NCI-H1048 (cell line): ENCODE measurements at places on chromosomes 16 and 17.

DNA sequence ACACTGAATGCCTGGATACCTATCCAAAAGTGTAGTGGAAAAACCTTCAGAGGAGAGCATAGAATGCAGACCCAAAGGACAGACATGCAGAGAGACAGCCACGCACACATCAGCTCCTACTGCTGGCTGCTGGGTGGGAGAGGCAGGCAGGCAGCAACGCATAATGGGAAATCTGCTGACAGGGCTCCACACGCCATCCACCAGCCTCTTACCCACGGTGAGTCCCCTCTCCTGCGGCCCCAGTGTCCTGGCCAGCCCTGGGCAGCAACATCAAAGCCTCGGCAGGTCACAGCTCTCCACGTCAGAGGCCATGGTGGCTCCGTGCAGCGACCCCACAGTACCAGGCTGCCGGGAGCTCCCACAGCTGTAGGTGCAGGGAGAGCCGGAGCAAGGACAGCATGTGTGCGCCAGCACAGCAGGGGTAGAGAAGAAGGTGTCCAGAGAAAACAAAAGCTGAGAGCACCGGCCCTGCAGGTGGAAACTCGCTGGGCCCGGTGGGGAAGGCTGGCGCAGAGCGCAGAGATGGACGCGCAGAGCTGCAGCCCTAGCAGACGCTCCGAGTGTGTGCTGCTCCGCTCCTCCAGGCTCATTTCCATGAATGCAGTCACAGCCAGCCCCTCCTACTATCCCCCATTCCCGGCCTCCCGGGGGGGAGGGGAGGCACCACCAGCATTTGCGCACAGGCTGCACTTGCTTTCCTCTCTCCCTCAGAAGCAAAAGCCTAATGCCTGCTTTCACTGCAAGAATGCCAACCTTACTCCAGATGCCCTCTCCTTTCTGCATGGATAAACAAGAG, 58.9 kb downstream of the CYTH1 start:
- DNase-seq, result no peak

- no peak for DNase-seq
Observed at GRCh38 chr17:50562242-50563091, 2.0 kb downstream of the CACNA1G start.

- DNase-seq, result no peak
Observed at GRCh38 chr16:73076324-73076810, 28.4 kb upstream of the ZFHX3 start.

DNA sequence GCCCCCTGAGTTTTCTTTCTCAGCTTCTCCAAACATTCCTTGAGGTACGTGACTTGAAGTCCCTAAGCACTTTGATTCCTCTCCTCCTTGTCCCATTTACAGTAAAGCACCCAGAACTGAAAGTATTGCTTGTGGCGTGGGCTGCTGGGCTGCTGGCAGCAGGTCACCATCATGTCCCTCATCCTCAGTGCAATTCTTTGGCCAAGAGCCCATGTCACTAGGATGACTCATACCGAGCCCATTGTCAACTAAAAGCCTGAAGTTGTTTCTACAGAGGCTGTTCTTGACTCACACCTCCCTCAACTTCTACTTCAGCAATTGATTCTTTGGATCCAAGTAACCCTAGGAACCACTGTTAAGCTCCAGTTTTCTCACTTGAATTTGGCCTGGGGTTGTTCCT, 54.3 kb downstream of the KPNA2 start:
- no peak for DNase-seq

GRCh38 chr17:7329997-7330637, 982 bp upstream of the NEURL4 start:
- DNase-seq, result peak; percentile 18

- no peak for DNase-seq
Observed at GRCh38 chr16:86175816-86176215, 276.9 kb downstream of the IRF8 start.

DNA sequence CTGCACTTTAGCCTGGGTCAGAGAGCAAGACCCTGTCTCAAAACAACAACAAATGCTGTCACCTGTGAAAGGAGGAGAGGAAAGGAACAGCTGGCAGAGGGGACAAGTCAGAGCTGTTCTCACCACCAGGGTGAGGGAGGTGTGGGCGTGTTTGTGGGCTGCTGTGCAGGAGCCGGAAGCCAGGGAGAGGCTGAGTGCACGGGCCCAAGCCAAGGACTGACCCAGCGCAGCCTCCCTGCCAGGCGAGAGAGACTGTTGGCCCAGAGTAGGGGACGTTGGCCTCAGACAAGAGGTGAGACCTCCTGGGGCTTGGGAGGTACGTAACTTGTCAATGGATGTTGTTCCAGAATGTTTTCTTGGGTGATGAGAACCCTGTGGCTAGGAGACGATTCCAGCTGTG, 10.7 kb downstream of the SPNS2 start:
- DNase-seq, result no peak

- peak; percentile 47 for DNase-seq
Observed at GRCh38 chr17:17681187-17681743, at the start of gene RAI1. RAI1 (plus strand) TSS chr17:17681458; CDS start chr17:17792949, 111,491 bp downstream.
